Stimulated activated CD8-positive, alpha-beta memory T cell treated with anti-CD3 and anti-CD28 coated beads, Interleukin-4, amount 100 ng/mL, for 4 hours (primary cell): ENCODE measurements at places on chromosomes 11 and 22.

DNA sequence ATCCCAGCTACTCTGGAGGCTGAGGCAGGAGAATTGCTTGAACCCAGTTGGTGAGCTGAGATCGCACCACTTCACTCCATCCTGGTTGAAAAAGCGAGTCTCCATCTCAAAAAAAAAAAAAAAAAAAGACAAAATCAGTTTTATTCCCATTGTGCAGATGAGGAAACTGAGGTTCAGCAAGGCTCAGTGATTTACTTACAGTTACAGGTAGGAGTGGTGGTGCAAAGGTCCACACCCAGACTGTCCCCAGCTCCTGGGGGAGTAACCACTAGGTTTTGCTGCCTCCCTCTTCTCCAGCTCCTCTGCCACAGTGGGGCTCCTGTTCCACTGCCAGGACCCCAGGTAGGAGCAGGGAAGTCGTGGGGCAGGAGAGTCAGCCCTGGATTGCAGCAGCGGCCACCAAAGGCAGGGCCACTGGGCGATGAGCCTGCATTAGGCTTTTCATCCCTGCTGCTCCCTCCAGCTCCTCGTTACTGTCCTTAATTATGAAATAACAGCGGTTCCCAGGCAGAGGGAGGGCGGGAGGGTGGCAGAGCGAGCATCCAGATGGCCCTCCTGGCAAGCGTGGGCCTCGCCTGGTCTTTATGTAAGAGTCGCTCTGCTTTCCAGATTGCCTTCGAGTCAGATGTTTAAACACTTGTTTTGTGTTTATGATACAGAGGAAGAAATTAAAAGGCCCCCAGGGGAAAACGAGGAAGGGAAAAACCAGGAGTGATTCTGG is 15.5 kb upstream of the RASD2 start:
- no peak for DNase-seq

GRCh38 chr11:20536784-20537183 is 62.6 kb upstream of the SLC6A5 start:
- no peak for DNase-seq

DNA sequence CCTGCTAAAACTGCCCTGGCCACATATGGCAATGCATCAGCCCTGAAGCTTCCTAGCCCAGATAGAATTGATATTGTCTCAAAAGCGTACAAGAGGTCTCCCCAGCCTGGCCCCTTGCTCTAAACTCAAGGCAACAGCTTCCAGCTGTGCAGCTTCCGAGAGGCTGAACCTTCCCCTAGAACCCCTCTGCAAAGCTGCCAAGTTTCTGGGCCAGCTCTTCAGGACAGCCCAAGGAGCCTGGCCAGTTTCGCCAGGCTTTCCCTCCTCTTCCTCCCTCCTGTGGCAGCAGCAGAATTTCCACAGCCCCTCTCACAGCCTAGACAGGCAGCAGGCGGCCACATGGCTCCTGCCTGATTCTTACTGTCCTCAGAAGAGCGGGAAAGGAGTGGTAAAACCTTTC is 34.5 kb downstream of the NUMA1 start:
- no peak for DNase-seq

DNA sequence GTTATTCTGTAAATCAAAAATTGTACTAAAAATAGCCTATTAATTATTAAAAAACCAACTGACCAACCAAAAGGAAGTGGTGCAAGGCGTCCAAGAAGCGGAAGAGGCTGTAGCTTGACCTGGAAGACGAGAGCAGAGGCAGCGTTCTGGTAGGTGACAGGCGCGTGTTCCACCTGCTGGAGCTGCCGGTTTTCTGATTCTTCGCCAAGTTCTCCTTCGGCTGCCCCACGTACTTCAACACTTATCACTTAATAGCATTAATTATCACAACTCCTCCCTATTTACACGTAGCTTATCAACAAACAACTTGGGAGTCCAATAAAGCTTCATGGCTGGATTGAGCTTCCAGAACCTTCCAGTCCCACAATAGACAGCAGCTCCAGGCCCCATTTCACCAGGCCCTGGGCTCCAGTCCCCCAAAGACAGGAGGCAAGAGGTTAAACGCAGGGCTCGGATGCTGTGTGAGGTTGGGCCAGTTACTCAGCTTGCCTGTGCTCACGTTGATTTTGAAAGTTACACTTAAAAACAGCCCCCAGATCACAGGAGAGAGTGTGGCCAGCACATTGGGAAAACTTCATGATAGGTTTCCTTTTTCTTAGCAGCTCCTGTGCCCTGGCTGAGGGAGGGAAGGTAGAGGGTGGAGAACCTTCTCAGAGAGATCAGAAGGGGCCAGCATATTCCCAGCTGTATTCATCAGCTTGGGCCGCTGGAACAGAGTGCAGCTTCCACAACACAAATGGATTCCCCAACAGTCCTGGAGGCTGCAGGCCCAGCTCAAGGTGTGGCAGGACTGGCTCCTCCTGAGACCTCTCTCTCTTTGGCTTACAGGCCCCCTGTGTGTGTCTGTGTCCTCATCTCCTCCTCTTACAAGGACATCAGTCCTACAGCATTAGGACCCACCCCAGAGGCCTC is 54.2 kb upstream of the FGF3 start:
- no peak for DNase-seq

DNA sequence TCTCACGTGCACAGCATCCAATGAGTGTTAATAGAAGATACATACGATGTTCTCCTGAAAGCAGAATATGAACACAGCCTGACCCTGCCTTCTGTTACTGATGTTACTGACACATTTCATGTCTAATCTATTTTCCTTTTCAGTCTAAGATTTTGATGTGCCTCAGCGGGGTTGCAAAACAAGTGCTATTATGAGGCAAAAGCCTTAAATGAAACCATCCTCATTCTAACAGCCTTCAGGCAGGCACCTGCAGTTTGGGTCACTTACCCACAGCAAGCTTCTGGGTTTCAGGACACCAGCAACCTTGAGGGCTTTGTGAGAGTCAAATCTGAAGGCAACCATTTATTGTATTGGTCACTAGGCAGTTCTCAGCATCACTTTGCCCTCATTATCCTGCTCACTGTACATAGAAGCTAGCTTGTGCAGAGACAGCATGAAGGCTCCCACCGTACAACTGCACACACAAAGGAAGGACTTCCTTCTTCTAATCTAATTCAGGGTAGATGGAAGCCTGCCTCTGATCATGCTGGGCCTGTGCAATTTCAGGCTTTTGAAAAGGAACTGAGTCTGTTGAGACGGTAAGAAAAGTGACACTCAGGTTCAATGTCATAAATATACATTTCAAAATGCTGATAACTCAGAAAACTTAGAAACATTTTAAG is 183.2 kb upstream of the PITPNB start:
- DNase-seq = no peak

GRCh38 chr11:103436131-103436770 is 327.0 kb downstream of the DYNC2H1 start:
- DNase-seq = no peak

DNA sequence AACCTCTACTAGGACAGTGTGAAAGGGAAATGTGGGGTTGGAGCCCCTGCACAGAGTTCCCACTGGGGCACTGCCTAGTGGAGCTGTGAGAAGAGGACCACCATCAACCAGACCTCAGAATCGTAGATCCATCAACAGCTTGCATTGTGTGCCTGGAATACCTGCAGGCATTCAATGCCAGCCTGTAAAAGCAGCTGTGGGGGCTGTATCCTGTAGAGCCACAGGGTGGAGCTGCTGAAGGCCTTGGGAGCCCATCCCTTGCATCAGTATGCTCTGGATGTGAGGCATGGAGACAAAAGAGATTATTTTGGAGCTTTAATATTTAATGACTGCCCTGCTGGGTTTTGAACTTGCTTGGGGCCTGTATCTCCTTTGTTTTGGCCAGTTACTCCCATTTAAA is 46.3 kb downstream of the PGR start:
- DNase-seq = no peak

DNA sequence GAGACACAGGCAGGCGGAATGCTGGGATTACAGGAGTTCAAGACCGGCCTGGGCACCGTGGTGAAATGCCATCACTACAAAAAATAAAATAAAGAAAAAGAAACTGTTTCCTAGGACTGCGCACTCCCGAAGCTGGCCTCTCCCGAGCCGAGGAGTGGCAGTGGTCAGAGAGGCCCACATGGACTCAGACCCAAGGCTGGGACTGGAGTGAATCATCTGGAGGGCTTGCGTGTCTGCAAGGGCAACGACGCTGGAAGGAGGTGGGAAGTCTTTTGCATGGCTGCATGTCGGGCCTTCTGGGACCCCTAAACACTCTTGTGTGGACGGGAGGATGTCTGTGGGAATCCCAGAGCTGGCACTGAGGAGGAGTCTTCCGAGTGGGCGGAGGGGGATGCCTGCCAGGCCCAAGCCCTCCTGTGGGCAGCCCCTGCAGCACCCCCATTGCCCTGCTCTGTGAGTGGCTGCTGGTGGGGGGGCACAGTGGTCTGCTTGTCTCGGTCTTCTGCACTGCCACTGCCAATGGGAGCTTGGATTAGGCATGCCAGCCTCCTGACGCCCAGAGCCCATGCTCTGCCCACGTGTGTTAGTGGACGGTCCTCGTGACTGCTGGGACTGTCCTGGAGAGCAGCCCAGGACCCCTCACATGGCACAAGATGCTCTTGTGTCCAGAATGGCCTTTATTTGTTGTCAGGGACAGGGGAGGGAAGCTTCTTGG is 1.8 kb upstream of the AP2A2 start:
- DNase-seq = no peak

GRCh38 chr11:133078012-133078411 is 454.3 kb downstream of the OPCML start:
- DNase-seq = no peak

DNA sequence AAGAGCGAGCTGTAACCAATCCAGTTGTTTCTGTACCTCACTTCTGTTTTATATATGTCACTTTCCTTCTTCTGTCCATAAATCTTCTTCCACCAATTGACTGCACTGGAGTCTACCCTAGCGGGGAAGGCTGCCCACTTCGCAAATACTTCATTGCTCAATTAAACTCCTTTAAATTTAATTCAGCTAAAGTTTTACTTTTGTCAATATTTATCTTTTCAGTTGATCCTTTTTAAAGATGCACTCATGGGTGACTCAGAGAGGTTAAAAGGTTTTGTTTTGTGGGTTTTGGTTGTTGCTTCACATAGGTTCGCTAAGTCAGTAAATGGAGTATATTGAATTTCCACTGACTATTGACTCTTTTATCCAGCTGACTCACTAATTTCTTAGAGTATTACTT is 597.2 kb downstream of the DLG2 start:
- DNase-seq = no peak

GRCh38 chr11:110251836-110252235 is 44.6 kb downstream of the RDX start:
- no peak for DNase-seq

DNA sequence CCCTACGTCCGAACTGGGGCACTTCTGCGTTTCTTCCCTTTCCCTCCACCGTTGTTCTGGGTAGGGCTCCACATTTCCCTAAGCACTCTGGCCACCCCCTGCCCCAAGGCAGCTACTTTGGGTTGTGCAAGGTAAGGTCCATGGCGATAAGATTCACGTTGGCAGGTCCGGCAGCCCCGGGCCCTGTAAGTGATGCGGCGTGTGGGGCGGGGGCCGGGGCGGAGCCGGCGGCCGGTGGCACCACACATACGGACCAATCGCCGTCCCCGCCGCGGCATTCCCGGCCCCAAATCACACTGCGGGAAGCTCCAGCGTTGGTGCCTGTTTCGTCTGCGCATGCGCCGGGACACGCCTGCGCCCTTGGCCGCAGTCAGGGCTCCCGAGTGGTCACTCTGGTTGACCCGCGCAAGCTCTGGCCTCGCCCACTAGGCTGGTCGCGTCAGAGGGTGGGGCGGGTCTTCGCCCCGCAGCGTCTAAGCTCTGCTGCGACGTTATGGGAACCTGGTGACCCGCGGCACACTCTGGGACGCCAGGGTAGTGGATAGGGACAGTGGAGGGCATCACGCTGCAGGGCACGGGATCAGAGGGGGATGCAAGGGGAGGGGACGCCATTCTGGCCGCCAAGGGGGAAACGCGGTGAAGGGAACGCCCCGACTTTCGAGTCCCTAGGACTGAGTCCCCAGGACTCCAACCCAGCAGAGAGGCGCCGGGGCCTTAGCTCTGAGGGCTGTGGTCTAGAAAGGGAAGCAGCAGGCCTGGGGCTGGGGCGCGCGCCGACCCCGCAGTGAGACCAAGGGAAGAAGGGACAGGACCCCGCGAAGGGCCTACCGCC is 1.6 kb downstream of the FADS1 start:
- no peak for DNase-seq

- DNase-seq = no peak
Measured at GRCh38 chr11:120869097-120869496, 154.8 kb upstream of the TBCEL start.

DNA sequence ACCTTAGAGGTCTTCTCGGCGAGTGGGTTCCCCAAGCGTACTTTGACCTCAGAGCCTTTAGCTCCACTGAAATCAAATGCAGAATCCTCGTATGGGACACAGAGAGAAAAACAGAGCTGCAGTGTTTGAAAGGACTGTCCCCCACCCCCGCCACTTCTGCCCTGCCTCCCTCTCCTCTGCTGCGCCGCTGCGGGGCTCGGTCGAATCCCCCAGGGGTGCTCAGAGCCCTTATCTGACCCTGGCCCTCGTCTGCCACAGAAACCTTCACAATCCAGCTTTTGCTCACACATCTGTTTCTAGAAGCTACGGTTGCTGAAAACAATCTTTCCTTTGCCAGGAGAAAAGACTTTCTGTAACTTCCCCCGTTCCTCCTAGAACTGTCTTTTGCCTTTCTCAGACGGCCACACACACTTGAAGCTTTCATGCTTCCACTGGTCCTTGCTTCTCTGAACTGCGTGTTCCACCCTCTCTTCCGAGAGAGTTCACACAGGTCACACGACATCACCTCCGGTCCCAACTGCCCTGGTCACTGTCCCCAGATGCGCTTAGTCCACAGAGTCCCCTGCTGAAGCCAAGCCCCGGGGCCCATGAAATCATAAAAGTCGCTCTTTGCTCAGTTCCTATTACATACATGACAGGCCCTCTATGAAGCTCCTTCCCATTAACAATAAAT is 3.7 kb downstream of the SMIM35 start:
- DNase-seq = no peak

DNA sequence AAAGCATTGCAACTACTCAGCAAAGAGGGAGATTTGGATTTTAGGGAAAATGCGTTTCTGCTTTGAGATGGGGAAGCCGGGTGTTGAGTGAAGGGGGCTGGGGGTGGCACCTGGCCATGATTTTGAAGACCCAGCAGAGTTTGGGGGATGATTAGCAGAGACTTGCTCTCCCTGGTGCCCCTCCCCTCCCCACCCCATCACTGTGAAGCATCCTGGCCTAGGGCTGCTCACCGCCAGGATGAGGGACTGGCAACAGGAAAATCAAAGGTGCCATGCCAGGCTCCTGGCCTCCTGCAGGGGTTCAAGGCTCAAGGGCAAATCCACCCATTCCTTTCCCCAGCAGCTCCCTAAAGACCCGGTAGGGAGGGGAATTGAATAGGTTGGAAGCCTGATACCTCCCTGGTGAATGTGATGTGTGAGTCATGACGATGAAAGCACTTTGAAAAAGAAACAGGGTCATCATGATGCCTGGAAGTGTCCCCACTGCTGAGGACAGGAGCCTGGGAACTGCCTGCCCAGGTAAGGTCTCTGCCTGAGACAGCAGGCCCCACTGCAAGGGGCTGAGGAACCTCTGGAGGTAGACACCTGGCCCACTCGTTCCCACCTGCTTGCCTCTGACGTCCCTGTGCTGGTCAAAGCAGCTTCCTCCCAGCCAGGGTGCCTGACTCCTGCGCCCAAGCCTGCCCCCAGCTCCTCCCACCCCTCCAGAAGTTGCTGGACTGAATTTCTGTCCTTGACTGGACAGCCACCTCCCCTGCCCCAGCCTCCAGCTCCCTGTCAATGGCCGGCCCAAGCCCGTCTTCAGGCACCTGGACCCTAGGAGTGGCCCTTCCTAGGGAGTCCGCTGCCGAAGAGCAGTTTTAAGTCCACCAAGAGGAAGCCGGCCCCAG is 1.7 kb downstream of the CHST1 start:
- DNase-seq = no peak

GRCh38 chr11:16295592-16295991 is 60.8 kb downstream of the SOX6 start:
- no peak for DNase-seq

GRCh38 chr11:37449146-37449545 is 851.1 kb upstream of the RAG2 start:
- DNase-seq = no peak
